ENCODE measurements at places on chromosomes 6 and 20.

DNA sequence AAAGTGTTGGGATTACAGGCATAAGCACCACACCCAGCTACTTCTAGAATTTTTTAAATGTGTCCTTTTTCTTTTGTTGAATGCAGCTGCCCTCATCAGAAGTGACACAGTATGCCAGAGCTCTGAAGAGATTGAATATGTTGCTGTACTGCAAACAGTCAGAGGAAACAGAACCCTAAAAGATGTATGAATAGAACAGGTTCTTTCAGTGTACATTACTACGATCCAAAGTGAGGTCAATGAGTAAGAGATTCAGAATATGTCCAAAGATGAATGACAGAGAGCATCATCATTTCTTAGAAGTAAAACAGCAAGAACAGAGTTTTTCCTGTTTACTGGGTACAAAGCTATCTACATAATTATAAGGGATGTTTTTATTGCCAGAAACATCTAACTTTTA, 268.5 kb downstream of the NRN1 start:
- DNase-seq: no peak

GRCh38 chr6:105797983-105798453, 288.1 kb upstream of the PRDM1 start:
- DNase-seq: no peak

GRCh38 chr20:31817461-31817860, 1.7 kb upstream of the MYLK2 start:
- no peak for DNase-seq

GRCh38 chr6:76892542-76892941, 570.7 kb downstream of the HTR1B start:
- no peak for DNase-seq

DNA sequence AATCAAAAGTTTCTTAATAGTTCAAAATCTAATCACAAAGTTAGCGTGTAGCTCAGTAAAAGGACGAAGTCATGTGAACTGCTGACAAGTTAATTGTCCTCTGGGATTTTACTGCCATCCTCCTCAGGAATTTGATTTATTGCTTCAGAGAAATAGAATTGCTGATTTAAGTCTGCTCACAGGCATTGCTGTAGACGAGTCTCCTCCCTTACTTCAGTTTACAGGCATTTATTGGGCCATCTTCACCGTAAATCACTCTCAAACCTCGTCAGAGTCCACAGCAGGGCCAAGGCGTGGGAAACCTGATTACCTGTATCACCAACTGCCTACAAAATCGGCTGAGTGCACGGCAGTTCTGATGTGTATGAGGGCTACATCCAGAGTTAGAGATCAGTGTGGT, 119.1 kb upstream of the PDE10A start:
- DNase-seq: no peak

DNA sequence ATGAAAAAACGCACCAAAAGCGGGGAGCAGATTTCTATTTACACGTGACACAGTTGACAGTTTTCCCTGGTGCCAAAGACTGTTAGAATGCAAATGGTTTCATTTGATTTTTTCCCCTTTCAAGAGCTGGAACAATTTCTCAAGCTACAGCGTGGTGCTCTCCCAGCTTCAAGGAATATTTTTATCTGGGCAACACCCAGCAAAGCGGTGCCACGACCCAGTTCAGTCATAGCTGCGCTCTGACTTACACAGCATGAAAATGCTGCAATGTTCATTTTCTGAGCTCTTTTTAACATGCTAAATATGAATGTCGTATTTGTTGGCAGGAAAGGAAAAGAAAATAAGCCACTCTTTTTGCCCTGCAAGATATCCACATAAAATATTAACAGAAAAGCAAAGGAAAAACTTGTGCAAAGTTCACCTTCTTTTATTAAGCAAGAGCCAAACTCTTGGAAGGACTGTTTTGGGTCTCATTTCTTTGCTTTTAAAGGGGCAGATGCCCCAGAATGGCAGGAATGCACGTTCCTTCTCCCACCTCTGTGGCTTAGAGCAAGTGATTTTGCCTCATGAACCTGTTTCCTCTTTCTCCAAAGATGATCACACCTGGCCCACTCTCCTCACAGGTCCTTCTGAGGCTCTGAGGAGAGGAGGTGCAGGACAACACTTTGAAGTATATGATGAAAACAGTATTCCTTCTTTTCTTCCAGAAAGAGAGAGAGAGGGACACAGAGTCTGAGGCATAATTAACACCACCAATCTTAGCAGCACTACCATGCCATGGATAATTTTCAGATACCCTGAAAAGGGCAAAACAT, 47.0 kb downstream of the TTI1 start:
- no peak for DNase-seq

DNA sequence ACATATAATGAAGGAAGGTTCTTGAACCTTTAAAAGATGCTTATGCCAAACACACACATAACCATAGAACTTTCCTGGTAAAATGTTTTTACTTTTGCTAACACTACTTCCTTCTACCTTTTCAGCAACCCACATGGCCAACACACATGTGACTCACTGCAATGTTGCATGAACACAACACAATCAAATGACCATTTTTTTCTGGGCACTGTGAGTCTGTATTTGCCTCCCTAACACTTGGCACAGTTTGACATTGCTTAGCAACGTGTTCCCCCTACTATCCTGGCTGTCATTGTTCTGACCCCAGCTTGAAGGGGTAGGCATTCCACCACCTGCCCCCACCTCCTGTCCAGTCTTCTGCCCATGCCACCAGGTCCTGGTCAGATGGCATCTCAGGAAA, 204.8 kb upstream of the PRND start:
- no peak for DNase-seq

GRCh38 chr6:72363844-72364740, 257.8 kb upstream of the KCNQ5 start:
- DNase-seq: peak; percentile 75

DNA sequence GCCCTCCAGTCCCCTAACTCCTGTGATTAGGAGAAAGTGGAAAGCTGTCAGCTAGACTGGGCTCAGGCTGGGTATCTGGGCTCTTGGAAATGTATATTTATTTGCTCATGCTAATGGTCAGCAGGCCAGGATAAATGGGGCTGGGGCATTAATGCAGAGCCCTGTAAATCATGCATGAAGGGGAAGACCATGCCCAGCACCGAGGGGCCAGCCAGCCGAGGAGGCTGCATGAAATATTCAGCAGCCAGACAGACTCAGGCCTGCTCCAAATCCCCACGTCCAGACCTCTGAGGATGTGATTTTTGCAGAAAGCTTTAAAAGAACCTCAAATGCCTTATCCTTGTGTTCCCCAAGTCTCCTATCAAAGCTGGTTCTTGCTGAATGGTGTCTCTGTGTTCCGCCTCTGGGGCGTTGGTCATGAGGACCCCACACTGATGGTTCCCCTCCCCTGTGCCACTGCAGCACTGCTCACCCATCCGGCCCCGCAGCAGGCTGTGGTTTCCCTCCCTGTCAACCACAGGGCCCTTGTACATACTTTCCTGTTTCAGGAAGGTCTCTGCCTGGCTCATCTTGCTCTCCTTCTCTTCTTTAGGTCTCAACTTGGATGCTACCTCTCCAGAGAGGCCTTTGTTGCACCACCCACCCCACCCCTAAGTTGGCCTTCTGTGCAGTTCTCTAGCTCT, 358.4 kb downstream of the CDH26 start:
- DNase-seq: no peak

DNA sequence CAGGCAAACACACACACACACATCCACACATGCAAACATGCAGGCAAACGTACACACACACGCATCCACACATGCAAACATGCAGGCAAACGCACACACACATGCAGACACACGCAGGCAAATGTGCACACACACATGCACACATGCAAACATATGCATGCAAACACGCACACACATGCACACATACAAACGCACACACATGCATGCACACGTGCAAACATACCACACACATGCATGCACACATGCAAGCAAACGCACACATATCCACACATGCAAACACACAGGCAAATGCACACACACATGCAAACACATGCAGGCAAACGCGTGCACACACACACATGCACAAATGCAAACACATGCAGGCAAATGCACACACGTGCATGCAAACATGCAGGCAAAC, 46.9 kb upstream of the RIN2 start:
- DNase-seq: no peak

GRCh38 chr6:104229057-104229456, 630.7 kb downstream of the HACE1 start:
- no peak for DNase-seq

DNA sequence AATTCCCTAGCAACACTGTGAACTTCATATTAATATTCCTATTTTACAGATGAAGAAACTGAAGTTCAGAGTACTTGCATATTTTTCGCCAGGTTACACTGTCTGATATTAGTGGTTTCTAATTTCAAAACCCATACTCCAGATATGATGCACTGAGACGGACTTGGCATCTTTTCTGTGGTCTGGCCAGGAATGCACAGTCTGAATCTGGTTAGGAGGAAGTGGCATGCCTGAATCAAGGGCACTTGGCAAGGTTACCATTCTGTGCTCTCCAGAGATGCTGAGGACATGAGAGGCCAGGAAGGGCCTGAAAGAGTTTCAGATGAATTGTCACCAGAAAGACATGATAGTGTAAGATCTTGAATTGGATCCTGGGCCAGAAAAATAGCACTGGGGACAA, 150.1 kb downstream of the HAO1 start:
- DNase-seq: no peak

- no peak for DNase-seq
These were observed 67.8 kb downstream of the MMS22L start for GRCh38 chr6:97215157-97215769.

DNA sequence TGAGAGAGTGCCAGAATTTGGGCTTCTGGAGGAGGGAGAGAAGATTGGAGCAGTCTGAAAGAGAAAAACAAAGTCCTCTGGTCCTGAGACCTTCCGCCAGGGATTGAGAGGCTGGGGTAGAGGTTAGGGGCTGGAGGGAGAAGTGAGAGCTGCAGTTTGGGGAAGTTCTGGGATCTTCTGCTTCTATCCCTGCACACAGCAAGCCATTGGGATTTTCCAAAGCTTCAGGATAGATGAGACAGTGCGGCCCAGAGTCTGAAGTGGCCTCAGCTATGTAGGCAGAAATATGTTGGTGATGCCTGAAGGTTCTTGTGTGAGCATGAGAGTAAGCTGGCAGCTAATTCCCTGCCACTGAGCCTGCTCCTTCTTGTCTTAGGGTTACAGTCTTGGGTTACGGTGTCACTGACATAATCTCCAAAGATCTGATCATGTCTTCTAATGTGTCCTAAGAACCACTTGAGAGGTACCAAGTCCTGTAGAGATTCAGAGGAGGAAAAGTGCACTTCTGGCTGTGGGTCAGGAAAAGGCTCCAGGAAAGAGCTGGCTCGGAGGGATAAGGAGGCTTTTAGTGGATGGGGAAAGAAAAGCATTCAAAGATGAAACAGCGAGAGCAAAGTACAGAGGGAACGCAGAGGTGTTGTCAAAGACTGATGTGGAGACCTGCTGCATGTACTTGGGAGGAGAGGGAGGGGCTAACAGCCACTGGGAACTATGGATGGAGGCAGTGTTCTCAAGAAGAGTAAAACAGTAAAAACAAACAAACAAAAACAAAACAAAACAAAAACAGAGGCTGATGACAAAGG, 131.1 kb upstream of the MYLIP start:
- no peak for DNase-seq

- no peak for DNase-seq
These were observed 105.5 kb downstream of the PTPRK start for GRCh38 chr6:128414943-128415342.

DNA sequence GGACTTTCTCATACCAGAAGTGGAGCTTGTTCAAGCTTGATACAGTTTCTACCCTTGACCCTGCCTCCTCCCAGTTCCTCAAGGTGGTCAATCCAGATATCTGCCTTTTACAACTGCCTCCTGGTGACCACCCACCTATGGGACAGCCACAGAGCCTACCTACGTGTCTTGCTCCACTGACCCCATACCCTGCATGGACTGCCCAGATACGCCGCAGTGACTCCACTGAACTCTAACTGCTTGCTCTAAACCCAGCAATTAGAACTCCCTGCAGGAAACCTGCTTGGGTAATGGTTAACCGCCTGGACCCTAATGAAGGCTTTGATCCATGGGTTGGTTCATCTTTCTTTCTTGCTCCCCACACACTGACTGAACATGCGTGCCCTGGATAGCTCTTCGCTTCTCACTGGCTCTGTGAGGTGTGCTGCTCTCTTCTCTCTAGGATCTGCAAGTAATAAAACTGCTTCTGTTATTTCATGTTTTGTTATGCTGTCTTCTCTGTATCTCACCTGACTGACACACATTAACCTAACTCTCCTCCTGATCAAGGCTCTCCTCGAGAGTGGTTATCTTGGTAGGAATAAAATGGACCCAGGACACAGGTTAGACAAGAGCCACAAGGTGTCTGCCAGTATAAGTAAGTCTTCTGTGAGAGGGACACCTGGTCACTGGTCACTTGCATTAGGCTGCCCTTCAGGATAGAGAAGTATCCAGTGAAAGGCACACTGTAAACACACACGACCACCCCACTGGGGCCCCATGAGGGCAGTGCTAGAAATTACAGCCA, 79.2 kb downstream of the CHD6 start:
- DNase-seq: no peak

DNA sequence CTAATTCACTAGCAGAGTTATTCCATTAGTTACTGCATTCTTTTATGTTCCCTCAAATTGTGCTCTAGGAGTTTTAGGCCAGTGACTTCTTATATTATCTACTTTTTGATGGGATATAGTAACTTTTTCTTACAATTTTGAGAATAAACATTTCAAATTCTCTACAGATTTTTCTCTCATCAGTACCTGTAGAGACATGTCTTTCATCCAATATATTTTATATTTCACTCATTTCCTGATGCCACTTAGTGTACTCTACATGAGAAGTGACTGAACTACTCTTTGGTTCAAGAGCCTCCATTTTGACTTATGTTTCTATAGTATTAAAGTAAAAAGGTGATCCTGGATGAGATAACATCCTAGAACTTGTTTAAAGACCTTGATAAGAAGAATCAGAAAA, 108.5 kb downstream of the ELOVL4 start:
- no peak for DNase-seq

DNA sequence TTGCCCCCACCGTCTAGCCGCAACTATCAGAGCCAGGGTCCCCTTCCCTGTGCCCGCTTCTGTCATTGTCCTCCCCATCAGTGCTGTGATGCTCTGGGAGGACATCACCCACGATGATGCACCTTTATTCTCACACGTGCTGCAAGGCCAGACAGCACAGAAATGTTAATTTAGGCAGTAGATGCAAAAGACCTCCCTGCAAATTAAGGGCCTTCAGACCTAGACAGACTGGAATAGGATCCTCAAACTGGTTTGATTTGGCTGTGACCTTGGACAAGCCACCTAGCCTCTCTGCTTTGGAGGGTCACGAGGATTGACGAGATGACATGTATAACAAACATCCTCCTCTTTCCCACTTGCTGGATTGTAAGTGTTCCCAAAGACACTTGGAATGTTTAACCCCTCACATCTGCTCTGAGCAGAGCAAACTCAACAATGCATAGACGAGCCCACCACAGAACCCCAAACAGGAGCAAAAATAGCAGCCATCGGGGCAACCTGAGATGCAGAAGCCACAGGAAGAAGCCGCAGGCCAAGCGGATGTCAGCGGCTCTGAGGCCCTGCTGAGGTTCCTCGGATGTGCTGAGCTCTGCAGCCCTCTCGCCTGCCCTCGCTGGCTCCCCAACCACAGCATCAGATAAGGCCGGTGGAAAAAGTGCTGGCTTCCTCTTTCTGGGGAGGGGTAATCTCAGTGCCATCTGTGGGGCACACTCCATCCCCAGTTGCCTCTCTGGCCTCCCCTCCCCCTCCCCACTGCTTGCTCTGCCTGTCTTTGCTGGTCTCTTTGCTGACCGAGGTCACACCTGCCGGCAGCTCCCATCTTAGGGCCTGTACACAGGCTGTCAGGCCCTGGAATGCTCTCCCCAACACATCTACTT, 35.3 kb downstream of the TOX2 start:
- DNase-seq: no peak

Data from glomerular endothelial cell (primary cell).